ENCODE measurements at places on chromosomes 3 and 15. TPM values are rescaled to one million over a fixed set of nuclear protein-coding genes. Genes with fewer than 3 reads are reported as not detected.

CYP19A1 gene
- not detected for total RNA-seq

HYPK gene
- 25.8 TPM for total RNA-seq

GABRA5 gene
- total RNA-seq = not detected

SAMD7 gene
- total RNA-seq = not detected

PCBP4 gene
- total RNA-seq = 15.0 TPM

CCR4 gene
- 0.52 TPM for total RNA-seq

ARNT2 gene
- total RNA-seq = not detected

ST3GAL6 gene
- 3.7 TPM for total RNA-seq

CHRM5 gene
- 0.12 TPM for total RNA-seq

CPN2 gene
- total RNA-seq = not detected

C3orf85 gene
- not detected for total RNA-seq

ERC2 gene
- not detected for total RNA-seq

KLHL25 gene
- 10.4 TPM for total RNA-seq

PLCB2 gene
- total RNA-seq = 432 TPM

STRIT1 gene
- not detected for total RNA-seq

TCAIM gene
- 11.0 TPM for total RNA-seq

NRG4 gene
- total RNA-seq = not detected

PRKCI gene
- total RNA-seq = 11.1 TPM

COL6A6 gene
- total RNA-seq = not detected

TM4SF4 gene
- not detected for total RNA-seq

IL17RB gene
- not detected for total RNA-seq

ADAMTS17 gene
- 5.3 TPM for total RNA-seq

GORASP1 gene
- total RNA-seq = 21.3 TPM
